ENCODE measurements at places on chromosomes 2 and 18. TPM values are rescaled to one million over a fixed set of nuclear protein-coding genes. Genes with fewer than 3 reads are reported as not detected.

DNA sequence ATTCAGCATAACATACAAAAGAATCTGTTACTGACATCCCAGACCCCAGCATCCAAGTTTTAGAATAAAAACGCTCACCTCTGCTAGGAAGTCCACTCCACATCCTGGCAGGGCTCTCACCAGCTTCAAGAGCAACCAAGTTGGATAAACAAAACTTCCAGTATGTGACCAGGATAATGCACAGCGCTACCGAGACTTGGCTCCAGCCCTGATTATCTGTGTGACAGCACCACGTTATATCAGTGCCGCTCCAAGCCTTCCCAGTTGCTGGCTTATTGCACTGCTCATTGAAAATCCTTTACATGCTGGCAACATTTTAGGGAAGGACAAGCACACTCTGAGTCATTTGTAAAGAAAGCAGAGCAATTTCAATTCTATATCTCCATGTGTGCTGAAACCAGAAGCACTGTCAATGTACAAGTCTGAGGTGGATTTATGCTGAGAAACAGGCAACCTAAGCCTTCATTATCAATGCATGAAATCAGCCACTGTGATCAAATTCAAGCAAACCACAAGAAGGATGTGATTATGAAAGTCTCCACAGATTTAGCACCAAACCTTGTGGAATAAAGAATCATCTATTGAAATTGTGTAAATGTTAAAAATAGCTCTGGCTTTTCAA, 115.7 kb downstream of the ZNF385B start:
- no peak for DNase-seq

- DNase-seq = no peak
Observed at GRCh38 chr2:27445615-27446014, 3.4 kb downstream of the KRTCAP3 start.

FKBP1B gene
- 0.39 TPM for total RNA-seq

HOXD1 gene
- total RNA-seq = not detected

DNA sequence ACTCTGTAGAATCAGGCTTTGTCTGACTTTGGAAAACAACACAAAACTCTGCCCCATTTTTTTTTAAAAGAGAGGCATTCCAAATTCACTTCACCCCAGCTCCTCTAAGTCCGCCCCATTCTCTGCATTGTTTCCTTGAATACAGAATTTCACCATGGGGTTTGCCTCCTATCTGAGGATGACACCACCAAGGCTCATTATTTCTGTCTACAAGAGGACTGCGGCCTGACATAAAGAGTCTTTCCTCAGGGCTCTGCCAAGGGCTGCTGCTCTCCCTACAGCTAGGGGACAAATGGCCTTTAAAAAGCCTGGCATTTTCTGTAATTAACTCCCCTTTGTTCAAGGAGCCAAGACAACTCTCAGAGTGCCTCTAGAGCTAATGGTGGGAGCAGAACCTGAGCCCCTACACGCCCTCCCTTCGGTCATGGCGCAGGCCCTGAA, 4.6 kb downstream of the CHST10 start:
- DNase-seq = no peak

- DNase-seq = no peak
Observed at GRCh38 chr2:8431446-8432125, 250.3 kb upstream of the ID2 start.
